ENCODE measurements at places on chromosomes 4 and X.

- no peak for DNase-seq
Observed at GRCh38 chr4:129342819-129343408, 247.0 kb downstream of the C4orf33 start.

- DNase-seq: no peak
Observed at GRCh38 chr4:113584407-113585150, 177.0 kb downstream of the CAMK2D start.

GRCh38 chrX:119997570-119997969 is 54.0 kb upstream of the NKAP start:
- DNase-seq: no peak

DNA sequence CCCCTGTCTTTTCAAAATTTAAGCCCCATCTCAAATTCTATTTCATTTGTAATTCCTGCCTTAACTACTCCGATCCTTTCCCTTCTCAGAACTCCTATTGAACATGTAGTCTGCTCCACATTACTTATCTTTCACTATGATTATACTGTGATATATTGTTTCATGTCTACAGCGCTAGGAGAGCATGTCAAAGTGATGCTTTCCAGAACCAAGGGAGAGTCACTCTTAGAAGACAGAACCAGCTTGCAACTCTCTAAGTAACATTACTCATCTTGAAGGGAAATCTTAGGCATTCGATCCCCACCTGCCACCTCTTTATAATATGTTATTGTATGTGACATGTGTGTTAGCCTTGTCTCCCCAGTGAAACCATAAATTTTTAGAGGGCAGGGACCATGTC is 10.5 kb downstream of the EXOC1L start:
- no peak for DNase-seq

GRCh38 chr4:74366367-74366911 is 1.5 kb downstream of the EREG start:
- no peak for DNase-seq

- DNase-seq: no peak
Observed at GRCh38 chr4:185729391-185729804, 82.6 kb downstream of the SORBS2 start.

GRCh38 chr4:5710065-5710960 is 688 bp upstream of the EVC start:
- DNase-seq: no peak

DNA sequence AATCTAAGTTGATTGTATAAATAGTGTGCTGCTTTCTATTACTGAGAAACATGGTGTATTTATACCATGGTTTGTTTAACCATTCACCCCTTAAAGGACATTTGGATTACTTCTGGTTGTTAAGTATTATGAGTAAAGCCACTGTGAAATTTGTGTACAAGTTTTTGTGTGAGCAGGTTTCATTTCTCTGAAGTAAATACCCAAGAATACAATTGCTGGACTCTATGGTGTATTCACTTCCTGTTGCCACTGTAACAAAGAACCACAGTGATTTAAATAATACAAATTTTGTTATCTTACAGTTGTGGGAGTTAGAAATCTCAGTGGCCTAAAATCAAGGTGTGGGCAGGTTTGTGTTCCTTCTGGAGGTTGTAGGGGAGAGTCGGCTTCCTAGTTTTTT is 869.6 kb downstream of the CCSER1 start:
- DNase-seq: no peak

DNA sequence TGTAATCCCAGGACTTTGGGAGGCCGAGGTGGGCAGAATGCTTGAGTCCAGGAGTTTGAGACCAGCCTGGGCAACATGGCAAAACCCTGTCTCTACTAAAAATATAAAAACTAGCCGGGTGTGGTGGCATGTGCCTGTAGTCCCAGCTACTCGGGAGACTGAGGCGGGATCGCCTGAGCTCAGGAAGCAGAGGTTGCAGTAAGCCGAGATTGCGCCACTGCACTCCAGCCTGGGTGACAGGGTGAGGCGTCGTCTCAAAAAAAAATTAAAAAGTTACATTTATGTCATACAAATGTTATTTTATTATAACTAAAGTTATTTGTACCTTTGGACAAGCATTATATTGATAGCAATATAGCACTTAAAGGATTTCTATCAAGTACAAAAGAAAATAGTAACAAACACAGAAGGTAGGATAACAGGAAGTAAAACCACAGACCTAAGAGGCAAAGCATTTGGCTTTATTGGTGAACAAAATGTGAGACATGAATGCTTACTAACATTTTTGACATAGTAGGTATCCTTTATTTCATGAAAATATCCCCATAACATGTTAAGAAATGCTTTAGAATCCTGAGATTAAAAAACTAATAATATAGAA is 51.5 kb downstream of the TMEM165 start:
- no peak for DNase-seq

GRCh38 chr4:142719854-142720541 is 126.1 kb downstream of the INPP4B start:
- no peak for DNase-seq

DNA sequence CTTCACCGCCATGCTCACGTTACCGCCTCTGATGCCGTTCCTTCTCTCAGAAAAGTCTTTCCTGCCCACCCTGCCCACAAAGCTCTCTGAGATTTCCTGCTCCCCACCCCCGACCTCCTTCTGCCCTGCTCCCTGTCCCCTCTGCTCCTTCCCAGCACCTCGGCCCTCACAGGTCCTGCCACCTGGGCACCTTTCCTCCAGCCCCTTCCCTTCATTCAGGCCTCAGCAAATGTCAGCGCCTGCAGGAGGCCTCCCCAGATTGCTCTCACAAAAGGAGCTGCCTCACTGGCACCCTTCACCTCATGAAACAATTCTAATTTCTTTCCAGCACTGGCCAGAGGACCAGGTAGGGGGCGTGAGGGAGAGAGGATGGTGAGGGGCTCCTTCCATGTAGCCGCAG is 33.6 kb upstream of the MXD4 start:
- no peak for DNase-seq

GRCh38 chrX:118853596-118853995 is 30.0 kb downstream of the ZCCHC12 start:
- DNase-seq: no peak

DNA sequence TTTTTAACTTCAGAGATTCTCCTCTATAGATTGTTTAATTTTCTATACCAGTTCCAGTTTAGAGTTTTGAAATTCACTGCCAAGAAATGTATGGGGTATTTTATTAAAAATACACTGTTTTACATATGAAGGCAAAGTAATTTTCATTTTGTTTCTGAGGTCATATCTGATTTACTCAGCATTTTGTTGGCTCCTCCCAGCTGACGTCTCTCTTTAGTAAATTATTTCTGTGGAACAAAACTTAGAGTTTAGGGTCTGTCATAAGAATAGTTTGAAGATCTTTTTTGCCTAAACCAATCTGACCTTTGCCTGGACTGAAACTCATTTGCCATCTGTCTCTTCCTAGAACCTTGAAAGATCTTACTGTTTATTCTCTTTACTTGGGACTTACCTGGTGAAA is 16.9 kb downstream of the FNIP2 start:
- DNase-seq: no peak

- DNase-seq: no peak
Observed at GRCh38 chr4:87054900-87055299, 120.1 kb downstream of the AFF1 start.

- DNase-seq: no peak
Observed at GRCh38 chrX:112979879-112980278, 139.2 kb upstream of the AMOT start.

- no peak for DNase-seq
Observed at GRCh38 chr4:24181005-24181404, 291.2 kb upstream of the PPARGC1A start.

DNA sequence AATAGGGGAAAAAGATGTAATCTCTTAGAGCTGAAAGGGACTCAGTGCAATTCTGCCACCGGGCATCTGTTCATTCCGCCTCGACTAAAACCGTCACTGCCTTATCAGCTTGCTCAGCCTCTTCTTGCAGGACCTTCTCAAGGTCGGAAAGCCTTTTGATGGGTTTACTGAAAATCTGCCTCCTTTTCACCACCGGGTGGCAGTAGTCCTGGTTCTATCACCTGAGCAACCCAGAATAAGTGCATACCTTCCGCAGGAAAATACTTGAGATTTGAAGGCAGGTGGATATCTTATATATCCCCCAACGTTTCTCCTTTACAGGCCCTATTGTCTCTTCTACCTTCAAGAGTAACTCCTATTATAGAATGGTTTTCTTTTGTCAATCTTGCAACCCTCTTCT is 103.4 kb upstream of the PAK3 start:
- DNase-seq: no peak

GRCh38 chr4:158809611-158810486 is 41.0 kb downstream of the FNIP2 start:
- DNase-seq: peak; percentile 38

- DNase-seq: no peak
Observed at GRCh38 chr4:165926307-165926706, 53.3 kb downstream of the TLL1 start.

DNA sequence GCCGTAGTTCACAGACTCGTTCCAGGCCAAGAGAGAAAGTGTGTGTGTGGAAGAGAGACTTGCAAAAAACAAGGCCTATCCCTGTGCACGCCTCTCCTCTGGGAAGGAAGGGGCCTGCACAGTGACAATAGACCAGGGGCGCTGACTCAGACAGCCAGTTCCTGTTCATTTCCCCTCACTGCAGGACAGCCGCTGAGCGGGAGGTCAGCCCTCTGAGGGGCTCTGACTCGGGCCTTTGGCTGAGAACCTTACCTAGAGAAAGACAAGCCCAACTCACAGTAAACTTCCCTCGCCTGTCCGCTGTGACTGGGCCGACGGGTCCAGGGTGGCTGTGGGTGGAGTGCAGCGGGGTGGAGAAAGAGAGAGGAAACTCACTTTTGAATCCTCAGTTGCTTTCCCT is 52.1 kb downstream of the RTL5 start:
- no peak for DNase-seq

GRCh38 chrX:8803326-8803725 is 2.1 kb upstream of the FAM9A start:
- DNase-seq: no peak

- no peak for DNase-seq
Observed at GRCh38 chr4:145511913-145512522, 30.4 kb downstream of the SMAD1 start.

- no peak for DNase-seq
Observed at GRCh38 chrX:12149670-12150407, 11.6 kb downstream of the FRMPD4 start.

DNA sequence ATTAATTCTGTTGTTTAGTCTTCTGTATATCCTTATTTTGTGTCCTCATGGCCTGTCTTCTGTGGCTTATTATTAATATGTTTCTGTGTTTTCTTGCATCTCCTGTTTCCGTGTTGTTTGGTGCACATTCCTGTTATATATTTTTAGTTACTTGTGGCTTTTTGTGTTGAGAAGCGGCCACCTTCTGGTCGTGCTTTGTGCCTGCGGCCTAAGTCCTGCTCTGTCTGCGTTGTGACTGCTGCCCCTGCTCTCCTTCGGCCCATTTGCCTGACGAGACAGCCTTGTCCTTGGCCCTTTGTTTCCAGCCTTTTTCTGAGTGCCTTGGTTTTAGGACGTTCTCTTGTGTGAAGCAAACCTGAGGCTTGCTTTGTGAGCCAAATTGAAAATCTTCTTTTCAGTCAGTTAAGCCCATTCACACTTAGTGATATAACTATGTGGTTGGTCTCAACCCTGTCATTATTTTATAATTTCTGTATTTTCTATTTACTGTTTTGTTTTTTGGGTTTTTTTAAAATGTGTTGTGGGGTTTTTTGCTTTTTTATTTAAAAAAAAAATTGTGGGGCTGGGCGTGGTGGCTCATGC is 43.8 kb downstream of the TNIP2 start:
- no peak for DNase-seq

DNA sequence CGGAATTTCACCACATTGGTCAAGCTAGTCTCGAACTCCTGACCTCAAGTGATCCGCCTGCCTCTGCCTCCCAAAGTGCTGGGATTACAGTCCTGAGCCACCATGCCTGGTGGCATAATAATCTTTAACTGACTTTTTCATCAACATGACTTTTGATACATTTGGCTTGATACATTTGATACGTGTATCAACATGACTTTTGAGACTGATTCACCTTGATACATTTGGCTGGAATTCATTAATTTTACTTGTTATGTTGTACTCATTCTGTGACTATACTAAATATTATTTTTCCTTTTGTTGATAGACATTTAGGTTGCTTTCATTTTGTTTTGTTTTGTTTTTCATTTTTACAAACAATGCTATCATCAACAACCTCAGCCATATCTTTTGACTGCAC is 6.3 kb downstream of the TMEM154 start:
- DNase-seq: no peak

- DNase-seq: no peak
Observed at GRCh38 chrX:154436983-154437752, at the start of gene GDI1. GDI1 (plus strand) TSS chrX:154437154; CDS start chrX:154437255, 101 bp downstream.

GRCh38 chrX:134669378-134670098 is 11.3 kb upstream of the PLAC1 start:
- no peak for DNase-seq

- DNase-seq: no peak
Observed at GRCh38 chrX:103253608-103254007, 1.3 kb downstream of the TCEAL8 start.

DNA sequence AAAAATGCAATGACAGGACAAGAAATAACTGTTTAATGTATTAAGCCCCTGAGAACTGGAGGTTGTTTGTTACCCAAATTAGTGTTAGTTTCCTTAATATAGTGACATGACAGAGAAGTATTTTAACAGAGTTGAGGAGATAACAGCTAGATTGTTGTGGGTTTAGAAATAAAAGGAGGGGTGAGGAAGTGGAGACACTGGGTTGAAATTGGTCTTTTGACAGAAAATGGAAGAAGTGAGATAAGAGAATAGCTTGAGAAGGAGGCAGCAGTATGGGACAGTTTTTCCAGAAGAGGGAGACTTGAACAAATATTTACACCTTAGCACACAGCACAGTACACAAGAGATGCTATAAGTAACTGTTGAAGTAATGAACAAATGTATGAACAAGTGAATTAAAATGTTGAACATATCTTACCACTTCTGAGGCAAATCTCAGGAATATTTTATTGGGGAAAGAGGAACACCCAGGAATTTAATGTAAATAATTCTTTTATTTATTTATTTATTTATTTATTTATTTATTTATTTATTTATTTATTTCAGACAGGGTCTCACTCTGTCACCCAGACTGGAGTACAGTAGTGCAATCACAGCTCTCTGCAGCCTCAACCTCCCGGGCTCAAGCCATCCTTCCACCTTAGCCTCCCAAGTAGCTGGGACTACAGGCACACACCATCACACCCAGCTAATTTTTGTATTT is 58.0 kb upstream of the EGFL6 start:
- DNase-seq: no peak

- DNase-seq: no peak
Observed at GRCh38 chr4:86938771-86939520, 4.1 kb downstream of the AFF1 start.

DNA sequence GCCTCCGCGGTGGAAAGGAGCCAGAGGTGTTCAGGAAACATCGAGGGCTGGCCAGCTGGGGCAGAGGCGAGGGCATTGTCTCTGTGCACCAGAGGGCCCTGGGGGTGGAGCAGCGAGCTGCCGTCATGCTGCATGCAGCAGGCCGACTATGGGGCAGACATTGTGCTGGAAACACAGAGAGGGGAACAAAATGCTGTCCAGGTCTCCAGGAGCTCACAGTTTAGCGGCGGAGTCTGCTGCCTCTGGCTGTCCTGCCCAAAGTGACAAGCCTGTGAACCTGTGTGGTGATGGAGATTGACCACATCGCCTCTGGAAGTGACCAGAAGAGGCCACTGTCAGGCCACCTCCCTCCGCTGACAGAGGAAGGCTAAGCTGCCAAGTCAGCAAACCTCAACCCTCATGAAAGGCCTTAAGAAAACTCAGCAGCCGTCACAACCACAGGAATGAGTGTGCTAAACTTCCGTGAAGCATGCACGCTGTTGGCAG is 20.1 kb upstream of the SASH3 start:
- DNase-seq: no peak

Measured in CMK (cell line).